ENCODE measurements at places on chromosomes 12 and 14.

GRCh38 chr12:27333403-27334009 lies 870 bp downstream of the BMAL2 start:
- H3K4me1 ChIP-seq, result peaks cover 33% of the 10 kb centered on the region
- DNase-seq, result no peak
- H3K4me3 ChIP-seq, result peak overlapping the region; percentile 76
- peak overlapping the region; percentile 85 for H3K27ac ChIP-seq
- no peaks in the 10 kb centered on the region for H3K27me3 ChIP-seq

DNA sequence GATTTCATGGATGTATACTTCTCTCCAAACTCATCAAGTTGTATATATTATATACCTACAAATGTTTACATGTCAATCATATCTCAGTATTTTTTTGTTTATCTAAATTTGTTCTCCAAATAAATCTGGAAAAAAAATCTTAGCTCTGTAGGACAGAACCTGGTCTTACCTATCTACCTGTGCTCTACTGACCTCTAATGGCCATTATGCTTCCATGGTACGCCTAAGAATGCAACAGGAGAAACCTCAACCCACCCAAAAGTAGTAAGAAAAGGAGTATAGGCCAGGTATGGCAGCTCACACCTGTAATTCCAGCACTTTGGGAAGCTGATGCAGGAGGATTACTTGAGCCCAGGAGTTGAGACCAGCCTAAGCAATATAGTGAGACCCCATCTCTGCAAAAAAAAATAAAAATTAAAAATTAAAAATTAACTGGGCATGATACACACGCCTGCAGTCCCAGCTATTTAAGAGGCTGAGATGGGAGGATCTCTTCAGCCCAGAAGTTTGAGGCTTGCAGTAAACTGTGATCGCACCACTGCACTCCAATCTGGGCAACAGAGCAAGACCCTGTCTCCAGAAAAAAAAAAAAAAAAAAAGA lies 8.7 kb downstream of the OR11H4 start:
- H3K27ac ChIP-seq, result no peak overlapping the region
- H3K27me3 ChIP-seq, result no peaks in the 10 kb centered on the region
- no peaks in the 10 kb centered on the region for H3K4me1 ChIP-seq
- no peaks in the 10 kb centered on the region for H3K36me3 ChIP-seq
- no peak for DNase-seq

DNA sequence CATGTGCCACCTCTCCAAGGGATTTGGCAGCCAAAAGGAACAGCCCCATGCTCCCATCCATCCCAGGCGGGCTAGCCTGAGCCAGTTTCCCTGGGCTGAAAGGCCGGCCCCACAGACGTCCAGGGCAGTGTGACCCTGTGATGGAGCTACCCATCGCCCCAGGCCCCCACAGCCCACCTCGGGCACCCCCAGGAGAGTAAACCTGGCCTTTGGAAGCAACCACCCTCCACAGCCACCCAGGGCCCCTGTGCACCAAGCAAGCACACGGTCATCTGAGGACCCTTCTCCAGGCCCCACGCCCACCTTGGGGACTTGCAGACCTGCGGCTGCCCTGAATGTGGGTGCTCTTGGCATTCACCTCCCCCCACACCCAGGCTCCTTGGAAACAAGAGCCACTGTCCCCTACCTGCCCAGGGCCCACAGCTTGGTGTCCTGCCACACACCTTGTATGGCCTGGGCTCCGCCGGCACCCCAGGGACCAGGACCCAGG lies 8.4 kb downstream of the AHNAK2 start:
- H3K36me3 ChIP-seq, result no peaks in the 10 kb centered on the region
- no peak for DNase-seq
- H3K4me3 ChIP-seq, result peak overlapping the region; percentile 65

DNA sequence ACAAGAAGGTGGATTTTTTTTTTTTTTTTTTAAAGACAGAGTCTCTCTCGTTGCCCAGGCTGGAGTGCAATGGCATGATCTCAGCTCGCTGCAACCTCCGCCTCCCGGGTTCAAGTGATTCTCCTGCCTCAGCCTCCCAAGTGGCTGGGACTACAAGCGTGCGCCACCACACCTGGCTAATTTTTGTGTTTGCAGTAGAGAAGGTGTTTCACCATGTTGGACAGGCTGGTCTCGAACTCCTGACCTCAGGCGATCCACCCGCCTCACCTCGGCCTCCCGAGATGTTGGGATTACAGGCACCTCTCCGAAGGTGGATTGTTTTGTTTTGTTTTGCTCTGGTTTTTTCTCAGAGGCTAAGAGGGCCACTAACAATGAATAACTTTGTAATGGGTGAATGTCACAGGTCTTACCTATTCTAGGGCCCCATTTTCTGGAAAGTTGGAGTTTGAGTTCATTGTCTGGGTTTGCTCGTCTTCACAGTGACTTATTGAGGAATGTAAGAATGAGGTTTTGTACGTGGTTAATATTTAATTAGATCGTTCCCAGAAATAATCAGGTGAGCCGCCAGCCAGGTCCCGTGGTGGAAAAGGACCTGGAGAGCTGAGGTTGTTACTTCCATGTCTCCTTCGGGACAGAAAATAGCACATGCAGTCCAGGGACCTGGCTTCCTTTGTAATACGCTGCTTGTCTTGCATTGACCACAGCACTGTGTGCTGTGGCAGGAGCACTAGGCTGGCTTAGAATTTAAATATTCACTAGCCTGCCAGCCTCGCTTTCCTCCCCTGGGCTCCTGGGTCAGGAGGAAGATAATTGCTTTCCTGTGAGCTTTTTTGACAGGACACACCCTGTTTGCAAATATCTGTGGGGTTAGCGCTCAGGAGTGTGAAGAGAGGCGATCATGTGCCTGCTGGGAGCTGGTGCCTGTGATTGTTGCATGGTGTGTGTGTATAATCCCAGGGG lies 2.3 kb downstream of the HIP1R start:
- no peaks in the 10 kb centered on the region for H3K27me3 ChIP-seq
- no peak overlapping the region for H3K4me3 ChIP-seq
- H3K4me1 ChIP-seq, result peaks cover 80% of the 10 kb centered on the region
- no peak for DNase-seq

GRCh38 chr12:19186722-19187661 lies 57.5 kb downstream of the PLEKHA5 start:
- H3K27ac ChIP-seq, result peak overlapping the region; percentile 49
- H3K4me1 ChIP-seq, result peaks cover 4% of the 10 kb centered on the region
- H3K36me3 ChIP-seq, result no peaks in the 10 kb centered on the region
- no peak overlapping the region for H3K4me3 ChIP-seq
- no peak for DNase-seq
- H3K27me3 ChIP-seq, result no peaks in the 10 kb centered on the region

DNA sequence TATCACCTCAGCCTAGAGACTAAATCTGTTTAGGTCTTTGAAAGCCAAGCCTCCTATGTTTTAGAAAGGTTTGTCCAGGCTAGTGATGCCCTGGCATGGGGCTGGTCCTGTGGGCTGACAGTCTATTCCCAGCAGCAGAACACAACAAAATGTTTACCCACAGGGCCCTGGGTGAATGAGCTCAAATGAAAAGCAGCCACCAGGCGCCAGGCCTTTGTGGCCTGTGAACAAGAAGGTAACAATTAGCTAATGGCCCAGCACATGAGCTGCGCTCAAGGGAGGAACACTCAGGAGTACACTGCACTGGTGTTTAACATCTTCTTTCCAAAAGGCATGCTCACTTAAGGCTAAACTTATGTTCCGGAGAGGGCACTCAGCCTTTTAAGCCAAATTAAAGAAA lies 202.2 kb downstream of the MON2 start:
- H3K4me3 ChIP-seq, result no peak overlapping the region
- H3K27ac ChIP-seq, result no peak overlapping the region
- no peaks in the 10 kb centered on the region for H3K36me3 ChIP-seq

GRCh38 chr12:124416516-124417395 lies 121.9 kb downstream of the RFLNA start:
- DNase-seq, result no peak
- H3K4me1 ChIP-seq, result peaks cover 2% of the 10 kb centered on the region
- H3K27ac ChIP-seq, result peak overlapping the region; percentile 9
- no peaks in the 10 kb centered on the region for H3K27me3 ChIP-seq
- no peak overlapping the region for H3K4me3 ChIP-seq
- peaks cover 14% of the 10 kb centered on the region for H3K36me3 ChIP-seq

- no peak for DNase-seq
- no peaks in the 10 kb centered on the region for H3K36me3 ChIP-seq
- H3K27me3 ChIP-seq, result no peaks in the 10 kb centered on the region
- H3K4me3 ChIP-seq, result no peak overlapping the region
These were observed 117.5 kb downstream of the DYRK2 start for GRCh38 chr12:67765776-67766766.

- H3K36me3 ChIP-seq, result no peaks in the 10 kb centered on the region
- H3K27ac ChIP-seq, result no peak overlapping the region
- no peak overlapping the region for H3K4me3 ChIP-seq
- no peaks in the 10 kb centered on the region for H3K4me1 ChIP-seq
These were observed 19.6 kb downstream of the KLRB1 start for GRCh38 chr12:9587987-9588600.

DNA sequence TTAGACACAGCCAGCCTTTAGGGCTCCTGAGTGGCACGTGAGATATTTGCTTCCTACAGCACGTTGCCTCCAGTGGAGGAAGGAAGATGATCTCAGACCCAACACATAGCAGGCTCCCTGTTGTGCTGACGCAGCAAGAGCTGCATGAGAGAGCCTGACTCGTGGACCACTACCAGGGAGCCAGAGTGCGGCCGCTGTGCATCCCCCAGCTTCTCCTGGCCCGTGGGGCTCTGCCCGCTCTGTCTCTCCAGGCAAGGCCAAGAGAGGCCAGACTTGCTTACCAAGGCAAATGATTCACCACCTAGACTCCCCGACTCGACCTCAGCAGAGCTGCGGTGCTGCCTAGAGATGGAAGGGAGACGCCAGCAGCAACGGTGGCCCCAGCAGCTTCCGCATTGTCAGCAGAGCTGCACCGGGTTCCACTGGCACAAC lies 37.5 kb downstream of the MAP3K9 start:
- H3K27me3 ChIP-seq, result no peaks in the 10 kb centered on the region
- no peaks in the 10 kb centered on the region for H3K4me1 ChIP-seq
- DNase-seq, result no peak

DNA sequence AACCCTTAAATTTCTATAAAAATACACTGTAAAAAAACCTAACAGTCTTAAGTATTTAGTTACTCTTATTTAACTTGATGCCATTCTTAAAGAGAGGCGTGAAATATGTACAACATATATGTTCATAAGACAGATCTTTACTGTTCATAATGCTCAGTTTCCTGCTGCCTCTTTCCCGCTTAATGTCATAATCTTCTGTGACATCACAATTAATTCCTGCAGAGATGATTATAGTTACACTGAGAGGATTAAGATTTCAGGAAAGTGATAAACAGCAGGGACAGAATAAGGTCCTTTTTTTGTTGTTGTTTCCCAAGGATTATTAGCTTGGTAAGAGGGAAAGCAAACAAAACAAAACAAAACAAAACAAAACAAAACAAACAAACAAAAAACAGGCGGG lies 801.4 kb downstream of the FLRT2 start:
- H3K36me3 ChIP-seq, result no peaks in the 10 kb centered on the region
- H3K4me1 ChIP-seq, result no peaks in the 10 kb centered on the region
- DNase-seq, result no peak
- H3K27ac ChIP-seq, result no peak overlapping the region
- H3K4me3 ChIP-seq, result no peak overlapping the region

- DNase-seq, result no peak
- no peaks in the 10 kb centered on the region for H3K27me3 ChIP-seq
- no peak overlapping the region for H3K27ac ChIP-seq
- no peaks in the 10 kb centered on the region for H3K36me3 ChIP-seq
- H3K4me3 ChIP-seq, result no peak overlapping the region
- H3K4me1 ChIP-seq, result no peaks in the 10 kb centered on the region
These were observed 64.5 kb downstream of the SYT1 start for GRCh38 chr12:78929075-78929418.

- H3K4me1 ChIP-seq, result no peaks in the 10 kb centered on the region
- H3K27me3 ChIP-seq, result no peaks in the 10 kb centered on the region
- H3K27ac ChIP-seq, result peak overlapping the region; percentile 65
- no peaks in the 10 kb centered on the region for H3K36me3 ChIP-seq
These were observed 22.6 kb upstream of the DUSP16 start for GRCh38 chr12:12585115-12585863.

DNA sequence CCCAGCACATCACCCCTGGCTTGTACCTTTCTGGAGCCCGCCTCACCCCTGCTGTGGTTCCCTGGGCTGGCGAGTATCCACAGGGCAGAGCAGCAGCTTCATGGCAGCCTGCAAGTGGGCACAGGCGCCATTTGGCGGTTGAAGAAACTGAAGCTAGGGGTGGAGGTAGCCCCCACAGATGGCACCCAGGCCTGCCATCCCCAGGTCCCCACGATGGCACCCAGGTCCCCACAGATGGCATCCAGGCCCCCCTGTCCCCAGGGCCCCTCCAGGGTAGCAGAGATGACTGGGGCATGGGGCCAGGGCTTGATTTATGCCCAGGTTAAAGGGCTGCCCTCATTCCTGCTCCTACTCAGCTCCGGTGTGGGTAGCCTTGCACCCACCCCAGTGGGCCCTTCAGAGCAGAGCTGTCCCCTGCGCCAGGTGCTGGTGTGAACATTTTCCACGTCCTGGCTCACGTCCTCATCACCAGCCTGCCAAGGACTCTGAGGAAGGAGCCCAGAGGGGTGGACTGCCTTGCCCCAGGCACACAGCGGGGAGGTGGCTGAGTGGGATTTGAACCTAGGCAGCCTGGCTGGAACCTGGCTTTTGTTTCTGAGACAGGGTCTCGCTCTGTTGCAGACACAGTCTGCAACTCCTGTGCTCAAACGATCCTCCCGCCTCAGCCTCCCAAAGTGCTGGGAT lies 8.7 kb downstream of the MMP17 start:
- no peaks in the 10 kb centered on the region for H3K36me3 ChIP-seq
- no peak overlapping the region for H3K4me3 ChIP-seq
- no peak for DNase-seq
- peaks cover 6% of the 10 kb centered on the region for H3K4me1 ChIP-seq

DNA sequence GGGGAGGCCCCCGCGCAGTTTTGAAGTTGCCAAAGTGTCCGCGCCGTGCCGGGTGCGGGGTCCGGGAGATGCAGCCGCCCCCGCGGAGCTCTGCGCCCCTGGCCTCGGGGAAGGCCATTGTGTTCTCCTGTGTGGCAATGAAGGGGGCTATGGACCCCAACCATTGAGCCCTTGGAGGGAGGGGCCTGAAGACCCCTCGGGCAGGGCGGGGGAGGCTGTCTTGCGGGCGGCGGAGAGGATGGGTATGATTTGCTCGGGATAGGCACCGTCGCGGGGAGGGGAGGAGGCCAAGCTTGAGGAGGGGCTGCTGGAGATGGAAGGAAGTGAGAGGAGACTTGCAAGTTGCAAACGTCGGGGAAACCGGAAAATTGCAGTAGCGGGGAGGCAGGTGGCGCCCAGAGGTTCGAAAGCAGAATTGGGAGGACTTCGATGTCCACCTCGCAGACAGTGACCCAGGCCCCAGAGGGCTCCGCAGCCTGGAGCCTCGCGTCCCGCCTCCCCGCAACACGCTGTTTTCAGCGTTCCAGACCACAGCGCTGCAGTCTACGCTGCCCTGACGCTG lies 25.4 kb downstream of the BCL11B start:
- H3K27ac ChIP-seq, result peak overlapping the region; percentile 83
- peaks cover 84% of the 10 kb centered on the region for H3K4me1 ChIP-seq
- DNase-seq, result no peak
- peak overlapping the region; percentile 57 for H3K4me3 ChIP-seq
- H3K27me3 ChIP-seq, result no peaks in the 10 kb centered on the region

- H3K27ac ChIP-seq, result no peak overlapping the region
- no peak overlapping the region for H3K4me3 ChIP-seq
- H3K4me1 ChIP-seq, result no peaks in the 10 kb centered on the region
- DNase-seq, result no peak
- H3K36me3 ChIP-seq, result no peaks in the 10 kb centered on the region
These were observed 364.5 kb downstream of the PDZRN4 start for GRCh38 chr12:41552588-41552987.

- no peaks in the 10 kb centered on the region for H3K4me1 ChIP-seq
- no peak for DNase-seq
- no peaks in the 10 kb centered on the region for H3K27me3 ChIP-seq
- H3K27ac ChIP-seq, result no peak overlapping the region
- H3K4me3 ChIP-seq, result no peak overlapping the region
- H3K36me3 ChIP-seq, result no peaks in the 10 kb centered on the region
These were observed 75.7 kb upstream of the TBX3 start for GRCh38 chr12:114759635-114760034.
